ENCODE measurements at places on chromosomes 4 and X. TPM values are rescaled to one million over a fixed set of nuclear protein-coding genes. Genes with fewer than 3 reads are reported as not detected.

DNA sequence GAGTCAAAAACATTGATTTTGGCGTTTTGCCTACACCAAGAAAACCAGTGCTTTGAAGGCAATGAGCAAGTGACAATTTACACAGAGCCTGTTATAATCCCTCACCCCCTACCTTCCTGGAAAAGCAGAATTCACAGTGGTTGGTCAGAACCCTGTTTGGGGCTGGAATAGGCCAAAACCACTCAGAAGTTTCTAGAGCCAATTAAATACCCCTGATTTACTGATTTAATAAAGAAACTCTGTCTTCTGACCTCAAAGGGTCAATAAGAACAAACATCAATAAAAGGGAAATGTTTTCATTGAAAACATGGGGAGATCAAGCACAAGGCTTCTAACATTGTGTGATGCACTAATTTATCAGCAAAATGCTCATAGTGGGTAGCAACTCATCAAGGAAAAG, 116.3 kb downstream of the UNC5C start:
- no peak for DNase-seq

DNA sequence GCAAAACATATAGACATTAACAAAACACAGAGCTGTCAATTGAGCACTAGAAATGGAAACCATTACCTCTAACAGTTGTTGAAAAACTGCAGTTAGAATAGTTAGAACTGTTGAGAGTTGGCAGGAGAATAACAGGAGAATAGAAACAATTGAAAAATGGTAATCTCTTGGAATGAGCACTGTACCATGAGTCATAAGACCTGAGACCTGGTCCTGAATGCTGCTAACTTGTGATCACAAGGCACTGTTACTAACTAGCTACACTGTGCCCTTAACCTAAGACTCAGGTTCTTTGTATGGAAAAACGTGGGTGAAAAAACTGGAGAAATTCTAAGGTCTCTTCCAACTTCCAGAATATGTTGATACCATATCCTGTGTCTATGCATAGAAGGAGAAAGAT, 29.3 kb downstream of the FAM114A1 start:
- DNase-seq = no peak

GRCh38 chrX:8305350-8305749, 134.3 kb upstream of the VCX2 start:
- DNase-seq = no peak

- DNase-seq = no peak
Measured at GRCh38 chrX:14497184-14497666, 32.1 kb upstream of the GLRA2 start.

- DNase-seq = no peak
Measured at GRCh38 chrX:124232523-124233201, 99.8 kb upstream of the TEX13D start.

GRCh38 chr4:76055421-76055820, 19.1 kb upstream of the ART3 start:
- no peak for DNase-seq

DNA sequence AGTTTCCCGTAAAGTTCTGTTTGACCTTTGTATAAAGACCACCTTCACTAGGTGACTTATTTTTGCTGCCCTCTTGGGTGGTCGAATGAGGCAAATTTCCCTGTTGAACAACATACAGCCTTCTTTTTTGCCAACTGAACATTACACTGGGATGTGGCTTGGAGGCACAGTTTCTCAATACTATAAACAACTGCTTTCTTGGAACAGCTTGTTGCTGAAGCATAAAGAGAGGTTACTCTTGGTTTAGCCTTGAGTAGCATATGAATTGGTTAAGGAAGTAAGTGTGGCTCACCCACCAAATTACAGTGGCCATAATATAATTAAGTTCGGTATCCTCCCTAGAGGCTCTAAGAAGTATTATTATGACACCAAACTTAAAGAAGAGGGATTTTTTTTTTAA, 40.0 kb downstream of the HHIP start:
- DNase-seq = no peak

GRCh38 chr4:28558895-28559294, 1698.3 kb downstream of the STIM2 start:
- no peak for DNase-seq

- DNase-seq = no peak
Measured at GRCh38 chrX:24668111-24668510, 21.0 kb upstream of the PCYT1B start.

The FAM9B gene
- 0.03 TPM for total RNA-seq

The NR3C2 gene
- total RNA-seq = 0.22 TPM

GRCh38 chr4:112325530-112325929, 28.4 kb downstream of the ALPK1 start:
- DNase-seq = no peak

- peak; percentile 83 for DNase-seq
Measured at GRCh38 chrX:71053217-71053621, 14.9 kb downstream of the SNX12 start.

DNA sequence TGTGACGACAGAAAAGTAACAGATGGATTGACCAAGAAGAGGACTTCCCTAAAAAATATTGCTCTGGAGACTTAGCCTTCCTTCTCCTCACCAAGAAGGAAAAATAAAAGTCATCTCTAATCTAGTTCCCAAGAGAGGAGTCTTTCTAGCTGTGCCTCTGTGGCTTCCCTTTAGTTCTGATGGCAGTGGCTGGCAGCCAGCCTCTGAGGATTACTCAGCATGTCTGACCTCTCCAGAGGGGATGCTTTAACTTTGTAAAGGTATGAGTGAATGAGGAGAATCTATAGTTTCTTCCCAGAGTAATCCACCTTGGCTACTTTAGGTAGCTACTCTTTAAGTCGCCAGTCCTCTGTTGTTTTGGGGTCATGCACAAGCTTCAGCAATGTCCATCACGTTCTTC, 163.9 kb upstream of the KIT start:
- no peak for DNase-seq

GRCh38 chr4:85491527-85491926, 16.6 kb downstream of the ARHGAP24 start:
- no peak for DNase-seq

- peak; percentile 1 for DNase-seq
Measured at GRCh38 chrX:132631579-132632232, 142.9 kb upstream of the MBNL3 start.

- DNase-seq = no peak
Measured at GRCh38 chrX:69178592-69178991, 13.3 kb upstream of the PJA1 start.

The ETDB gene
- not detected for total RNA-seq

DNA sequence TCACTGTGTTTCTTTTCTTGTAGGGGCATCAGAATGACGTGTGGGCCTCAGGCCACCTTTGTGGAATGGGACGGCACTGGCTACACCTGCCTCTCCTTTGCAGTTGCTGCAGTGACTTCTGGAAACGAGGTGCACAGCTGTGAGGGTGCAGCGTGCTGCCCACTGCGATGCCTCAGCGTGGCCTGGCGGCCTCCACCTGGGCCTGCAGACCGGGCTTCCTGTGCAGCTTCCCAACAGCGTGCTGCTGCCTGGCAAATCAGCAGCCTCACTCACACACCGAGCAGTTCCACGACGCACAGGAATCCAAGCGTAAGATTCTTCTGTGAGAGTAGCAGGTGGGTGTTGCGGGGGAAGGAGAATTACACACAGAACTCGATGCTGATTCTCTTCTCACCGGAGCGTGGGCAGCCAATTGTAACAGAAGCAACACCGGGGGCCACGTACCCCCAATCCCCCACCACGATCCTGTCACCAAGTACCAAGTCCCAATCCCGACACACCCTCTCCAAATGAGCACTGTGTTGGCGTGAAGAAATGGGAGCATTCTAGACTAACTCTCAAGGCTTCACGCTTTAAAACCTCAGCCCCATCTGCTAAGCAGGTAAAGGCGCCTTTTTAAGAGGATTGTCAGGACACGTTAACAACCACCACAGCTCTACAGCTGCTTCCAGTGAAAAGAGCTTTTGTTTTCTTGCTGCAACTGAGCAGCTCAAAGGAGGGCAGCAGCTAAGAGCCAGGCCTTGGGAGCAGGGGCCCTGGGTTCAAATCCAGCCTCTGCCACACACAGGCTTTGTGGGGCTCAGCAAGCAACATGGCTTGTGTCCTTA, 16.9 kb downstream of the WDR1 start:
- no peak for DNase-seq

- DNase-seq = peak; percentile 15
Measured at GRCh38 chr4:55634417-55635128, 1.5 kb downstream of the NMU start.

The LDOC1 gene
- 16.8 TPM for total RNA-seq

Measured in H7 (cell line).